Stimulated activated CD4-positive, alpha-beta T cell treated with anti-CD3 and anti-CD28 coated beads, TNF-alpha, amount 100 ng/mL, for 1 hour (primary cell): ENCODE measurements at places on chromosomes 12 and 14.

DNA sequence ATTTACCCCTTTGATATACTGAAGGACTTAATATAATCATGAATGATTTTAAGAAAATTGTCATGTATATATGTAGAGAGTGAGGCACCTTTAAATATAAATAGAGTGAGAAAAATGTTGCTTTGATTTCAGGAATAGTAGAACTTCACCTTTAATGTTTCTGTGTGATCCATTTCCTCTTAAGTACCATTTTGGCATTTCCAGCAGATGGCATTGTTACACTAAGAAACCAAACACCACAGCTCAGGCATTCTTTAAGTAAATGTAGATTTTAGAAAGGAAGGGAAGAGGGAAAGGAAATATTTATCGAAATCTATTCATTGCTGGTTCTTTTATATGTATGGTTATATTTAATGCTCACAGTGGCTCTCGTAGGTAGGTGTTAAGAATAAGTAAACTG, 556.7 kb upstream of the FBXO33 start:
- DNase-seq: no peak

DNA sequence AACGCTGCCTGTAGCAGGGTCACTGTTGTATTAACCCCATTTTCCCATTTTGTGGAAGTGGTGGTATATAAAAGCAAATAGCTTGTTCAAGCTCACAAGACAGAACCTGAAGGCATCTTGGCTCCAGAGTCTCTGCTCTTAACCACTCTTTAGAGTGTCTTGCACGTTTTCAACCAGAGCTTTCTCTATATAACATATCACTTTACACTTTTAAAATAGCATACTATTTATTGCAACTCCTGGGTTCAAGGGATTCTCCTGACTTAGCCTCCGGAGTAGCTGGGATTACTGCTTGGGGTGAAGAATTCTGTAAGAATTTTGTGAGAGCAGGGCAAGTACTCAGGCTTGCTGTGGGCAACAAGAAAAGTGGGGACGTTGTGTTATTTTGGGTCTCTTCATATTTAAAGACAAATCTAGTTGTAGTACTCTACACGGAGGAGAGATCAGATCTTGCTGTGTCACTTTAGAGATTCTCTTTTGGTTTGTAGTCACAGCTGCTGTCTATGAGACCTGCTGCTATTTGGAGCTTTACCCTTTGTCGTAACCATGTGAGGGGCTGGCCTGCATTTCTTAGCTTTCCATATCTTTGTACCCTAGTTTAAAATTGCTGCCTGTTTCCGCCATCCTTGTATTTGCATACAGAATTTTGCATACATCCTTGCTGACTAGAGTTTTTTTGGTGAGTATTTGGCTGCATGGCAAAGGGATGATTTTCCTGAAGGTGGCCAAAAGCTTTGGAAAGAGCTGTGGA, 40.7 kb downstream of the WDR20 start:
- DNase-seq: no peak

- no peak for DNase-seq
Measured at GRCh38 chr12:104426926-104427546, 29.7 kb upstream of the CHST11 start.

DNA sequence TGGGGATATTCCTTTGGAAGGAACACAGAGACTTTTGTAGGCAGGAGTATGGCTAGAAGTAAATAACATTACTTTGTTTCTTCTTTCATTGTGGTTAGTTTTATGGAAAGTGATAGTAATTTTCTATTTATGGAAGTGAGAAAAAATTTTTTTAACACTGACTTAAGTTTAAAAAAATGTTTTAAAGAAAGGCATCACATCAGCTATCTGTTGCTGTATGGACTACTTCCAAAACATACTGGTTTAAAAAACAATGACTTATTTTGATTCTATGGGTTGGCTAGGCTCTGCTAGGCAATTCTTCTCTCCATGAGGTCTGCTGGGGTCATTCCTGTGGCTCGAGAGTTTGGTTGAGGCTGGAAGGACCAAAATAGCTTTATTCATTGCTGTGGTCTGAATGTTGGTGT, 31.7 kb upstream of the SLC38A2 start:
- DNase-seq: no peak

- DNase-seq: no peak
Measured at GRCh38 chr14:52366796-52367315, 52.7 kb downstream of the PTGER2 start.

- no peak for DNase-seq
Measured at GRCh38 chr12:46944771-46945170, 119.0 kb upstream of the SLC38A4 start.

GRCh38 chr12:39805651-39806050, 186.0 kb upstream of the ABCD2 start:
- no peak for DNase-seq

GRCh38 chr14:55366271-55366670, 45.4 kb downstream of the ATG14 start:
- no peak for DNase-seq

DNA sequence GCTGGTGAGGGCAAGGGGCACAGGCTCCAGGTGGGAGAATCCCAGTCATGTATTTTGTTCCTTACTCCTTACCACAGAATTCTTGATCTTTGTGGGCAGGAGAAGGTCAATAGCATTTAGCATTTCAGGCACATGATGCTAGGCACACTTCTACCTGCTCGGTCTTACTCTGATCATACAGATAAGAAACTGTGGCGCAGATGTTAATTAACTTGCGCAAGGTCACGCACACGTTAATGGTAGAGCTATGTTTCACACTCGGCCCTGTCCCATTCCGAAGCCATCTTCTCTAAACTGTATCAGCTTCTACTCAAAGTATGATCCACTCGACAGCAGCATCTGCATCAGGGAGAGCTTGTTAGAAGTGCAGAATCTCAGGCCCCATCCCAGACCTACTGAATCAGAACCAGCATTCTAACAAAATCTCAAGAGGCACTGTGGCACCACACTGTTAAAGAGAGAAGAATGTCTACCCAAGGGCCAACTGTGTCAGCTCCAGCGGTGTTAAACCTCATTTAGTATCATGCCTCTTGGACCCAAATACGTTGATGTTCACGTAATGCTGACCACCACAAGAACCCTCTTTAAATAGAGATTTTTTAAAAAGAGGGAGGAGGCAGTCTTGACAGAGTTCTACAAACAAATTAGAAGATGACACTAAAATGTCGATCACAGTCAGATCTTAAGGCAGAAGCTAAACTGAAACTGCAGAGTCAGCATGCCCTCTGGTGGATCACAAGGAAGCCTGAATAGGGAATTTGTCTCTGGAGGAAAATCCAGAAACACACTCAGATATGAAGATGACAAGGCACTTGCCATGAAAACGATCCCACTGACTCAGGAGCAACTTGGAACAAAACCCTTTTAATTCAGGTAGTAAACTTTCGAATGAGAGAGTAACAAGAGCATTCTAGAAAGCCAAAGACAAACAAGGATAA, 7.3 kb downstream of the STXBP6 start:
- no peak for DNase-seq

- DNase-seq: no peak
Measured at GRCh38 chr12:4909410-4909733, 333 bp upstream of the KCNA1 start.

DNA sequence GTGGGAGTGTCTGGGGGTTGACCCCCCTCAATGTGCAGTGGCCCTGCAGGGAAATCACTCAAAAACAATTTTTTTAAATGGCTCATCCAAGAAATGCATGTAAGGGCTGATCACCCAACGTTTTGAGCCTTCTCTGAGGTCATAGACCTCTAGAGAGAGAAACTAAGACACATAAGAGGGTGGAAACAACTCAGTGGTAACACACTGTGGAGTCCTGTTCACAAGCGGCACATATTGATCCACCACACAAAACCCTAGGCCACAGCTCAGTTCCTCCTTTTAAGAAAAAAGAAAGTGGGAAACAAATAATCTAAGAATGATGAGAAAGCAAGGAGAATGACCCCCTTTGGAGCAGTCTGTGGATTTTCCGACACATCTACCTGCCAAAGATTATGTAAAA, 83.0 kb upstream of the METAP2 start:
- no peak for DNase-seq

DNA sequence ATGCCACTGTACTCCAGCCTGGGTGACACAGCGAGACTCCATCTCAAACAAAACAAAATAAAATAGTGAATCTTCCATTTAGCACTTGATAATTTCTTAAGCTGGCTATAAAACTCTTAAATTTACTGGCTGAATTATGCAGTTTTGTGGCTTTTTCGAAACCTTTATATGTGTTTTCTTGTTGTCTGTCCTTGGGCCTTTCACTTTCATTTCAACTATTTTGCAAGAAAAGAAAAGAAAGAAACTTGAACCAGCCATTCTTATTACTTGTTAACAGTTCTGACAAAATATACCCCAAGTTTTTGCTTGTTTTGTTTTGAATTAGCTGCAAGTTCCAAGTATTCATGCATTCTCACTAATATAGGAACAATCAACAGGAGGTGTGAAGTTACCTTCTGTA, 42.8 kb downstream of the PRICKLE1 start:
- no peak for DNase-seq

- no peak for DNase-seq
Measured at GRCh38 chr14:71387753-71388152, 480.5 kb downstream of the PCNX1 start.

DNA sequence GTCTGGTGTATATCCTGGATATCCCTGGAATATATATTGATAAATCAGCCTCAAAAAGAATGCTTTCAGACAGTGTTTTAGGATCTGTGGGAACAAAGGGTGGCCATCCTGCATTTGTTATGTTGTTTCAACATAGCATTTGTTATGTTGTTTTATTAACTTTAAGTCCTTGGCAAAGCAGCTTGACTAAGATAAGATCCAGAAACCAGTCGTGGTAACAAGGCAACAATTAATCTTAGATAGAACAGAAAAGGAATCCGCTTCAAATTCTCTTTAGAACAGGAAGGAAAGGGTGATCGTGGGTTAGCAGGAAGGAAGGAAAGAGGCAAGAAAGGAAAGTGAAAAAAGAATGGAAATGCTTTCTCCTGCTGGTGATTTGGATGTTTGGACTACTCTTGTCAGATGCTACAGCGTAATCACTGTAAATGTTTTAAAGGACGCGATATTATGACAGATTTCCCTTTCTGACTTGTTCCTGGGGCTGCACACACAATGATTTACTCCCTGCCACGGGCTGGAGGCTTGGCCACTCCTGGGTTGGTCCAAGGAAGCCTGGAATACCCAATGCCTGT, 443.3 kb downstream of the DPF3 start:
- no peak for DNase-seq

GRCh38 chr12:113598815-113599406, 127.2 kb upstream of the LHX5 start:
- no peak for DNase-seq

DNA sequence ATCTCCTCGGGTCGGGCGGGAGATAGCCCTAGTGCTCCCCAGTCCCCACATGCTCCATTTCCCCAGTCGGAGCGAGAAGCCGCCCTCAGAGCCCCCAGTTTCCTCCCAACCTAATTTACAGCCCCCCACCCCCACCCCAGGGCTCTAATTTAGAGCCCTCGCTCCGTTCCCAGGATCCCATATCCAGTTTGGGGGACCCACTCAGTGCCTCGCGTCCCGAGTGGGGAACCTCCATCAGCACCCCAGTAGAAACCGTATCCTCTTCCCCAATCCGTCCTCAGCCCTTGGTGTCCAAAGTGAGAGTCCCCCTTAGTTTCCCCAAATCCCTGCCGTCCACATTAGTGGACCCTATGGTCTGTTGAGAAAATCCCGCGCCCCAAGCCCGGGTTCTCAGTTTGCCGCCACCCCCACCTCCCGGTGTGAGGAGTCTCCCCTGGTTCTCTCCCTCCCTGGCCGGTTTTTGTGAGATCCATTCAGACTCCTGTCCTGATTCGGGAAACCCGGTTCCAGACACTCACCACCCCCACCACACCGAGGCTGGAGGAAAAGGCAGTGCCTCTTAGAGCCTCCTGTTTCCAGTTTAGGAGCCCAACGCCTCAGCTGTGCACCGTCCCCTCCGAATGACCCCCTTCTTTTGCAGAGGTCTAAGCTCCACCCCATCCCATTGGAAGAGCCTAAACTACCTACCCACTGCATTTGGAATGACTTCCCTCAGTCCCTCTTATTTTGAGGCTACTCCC, 809 bp upstream of the MSI1 start:
- DNase-seq: no peak

GRCh38 chr14:104244221-104245011, 106.0 kb downstream of the KIF26A start:
- no peak for DNase-seq

DNA sequence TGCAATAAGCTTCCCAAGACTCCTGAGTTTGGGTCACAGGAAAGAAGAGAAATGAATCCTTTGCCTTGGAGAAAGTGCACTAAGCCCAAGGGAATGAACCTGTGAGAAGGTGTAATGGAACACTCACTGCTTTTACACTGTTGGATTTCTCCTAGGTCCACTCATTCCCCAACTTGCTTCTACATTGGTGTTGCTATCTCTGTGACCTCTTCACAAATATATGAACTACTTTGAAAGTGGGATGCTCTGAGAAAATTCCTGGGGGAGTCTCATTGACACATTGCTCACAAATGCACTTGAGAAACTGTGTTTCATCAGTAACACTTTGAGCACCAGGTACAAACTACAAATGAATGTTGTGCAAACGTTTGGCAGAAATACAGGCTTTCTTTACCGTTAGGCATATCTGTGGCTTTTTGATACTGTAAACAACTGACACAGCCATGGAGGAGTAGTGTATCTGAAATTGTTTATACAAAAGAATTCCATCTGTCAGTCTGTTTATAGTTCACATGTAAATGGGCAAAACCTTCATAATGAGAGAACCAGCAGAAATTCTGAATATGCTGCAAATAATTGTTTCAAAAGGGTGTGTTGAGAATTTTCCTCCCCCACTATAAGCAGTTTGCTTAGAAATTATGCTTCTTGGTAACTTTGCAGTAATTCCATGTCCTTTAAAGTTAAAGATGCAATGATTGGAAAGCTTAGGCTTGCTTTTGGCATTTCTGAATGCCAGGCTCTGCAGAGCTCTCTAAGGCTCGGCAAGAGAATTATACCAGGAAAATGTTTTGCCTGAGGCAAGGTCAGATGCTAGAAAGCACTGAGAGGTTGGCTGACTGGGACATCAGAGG, 348.5 kb upstream of the DDHD1 start:
- DNase-seq: no peak

GRCh38 chr14:100278702-100279101, 27.5 kb downstream of the SLC25A29 start:
- DNase-seq: no peak

- no peak for DNase-seq
Measured at GRCh38 chr12:3137268-3137781, 60.1 kb downstream of the TSPAN9 start.

DNA sequence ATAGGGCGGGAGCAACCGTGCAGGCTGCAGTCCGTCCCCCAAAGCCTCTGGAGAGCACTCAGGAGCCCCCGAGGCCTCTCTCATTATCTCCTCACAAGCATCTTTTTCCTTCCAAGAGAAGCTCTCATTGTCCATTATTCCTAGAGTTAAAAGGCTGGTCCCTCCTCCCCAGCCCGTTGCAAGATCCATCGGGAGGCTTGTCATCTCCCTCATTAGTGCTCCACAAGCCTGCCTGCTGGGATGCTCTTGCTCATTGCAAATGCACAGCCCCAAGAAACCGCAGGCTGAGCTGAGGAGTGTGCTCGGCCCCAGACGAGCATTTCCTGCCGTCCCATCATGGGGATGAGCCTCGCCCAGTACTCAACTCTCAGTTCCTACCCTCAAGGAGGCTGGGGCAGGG, 23.3 kb downstream of the NUAK1 start:
- DNase-seq: no peak
